ENCODE measurements at places on chromosomes 5 and 9.

- DNase-seq, result no peak
- no peak overlapping the region for H3K4me3 ChIP-seq
- H3K4me1 ChIP-seq, result no peaks in the 10 kb centered on the region
- H3K27me3 ChIP-seq, result no peaks in the 10 kb centered on the region
- no peaks in the 10 kb centered on the region for H3K36me3 ChIP-seq
Measured at GRCh38 chr5:78746021-78746770, 97.6 kb upstream of the LHFPL2 start.

GRCh38 chr9:123401879-123402513, 46.0 kb downstream of the CRB2 start:
- no peaks in the 10 kb centered on the region for H3K4me1 ChIP-seq
- H3K36me3 ChIP-seq, result no peaks in the 10 kb centered on the region
- no peaks in the 10 kb centered on the region for H3K27me3 ChIP-seq
- H3K27ac ChIP-seq, result no peak overlapping the region

DNA sequence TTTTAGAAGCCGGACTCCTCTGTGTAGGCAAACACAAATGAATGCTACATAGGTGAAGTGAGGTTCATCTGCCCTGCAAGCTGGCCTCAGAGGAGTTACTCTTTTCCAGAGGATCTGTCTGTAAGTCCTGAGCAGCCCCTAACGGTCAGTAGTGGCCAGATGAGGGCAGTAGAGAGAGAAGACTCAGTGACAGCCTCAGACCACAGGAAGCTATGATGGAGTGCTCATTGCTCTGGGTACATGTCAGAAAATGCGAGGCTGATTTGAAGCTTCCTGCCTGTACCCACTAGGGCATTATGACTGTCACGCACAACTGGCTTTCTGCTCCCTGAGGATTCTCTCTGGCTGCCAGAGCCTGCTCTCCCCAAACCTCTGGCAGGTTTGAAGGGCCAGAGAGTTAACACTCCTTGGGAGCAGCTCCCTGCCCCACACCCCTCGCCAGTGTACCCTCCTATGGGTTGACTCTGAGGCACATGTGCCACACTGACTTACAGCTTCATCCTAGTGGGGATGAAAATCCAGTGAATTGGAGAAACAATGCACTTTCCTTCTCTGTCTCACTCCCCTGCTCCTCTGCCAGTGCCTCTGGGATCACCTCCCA, 141.5 kb downstream of the GABRG2 start:
- H3K27me3 ChIP-seq, result no peaks in the 10 kb centered on the region
- H3K36me3 ChIP-seq, result no peaks in the 10 kb centered on the region
- H3K4me3 ChIP-seq, result no peak overlapping the region
- no peak overlapping the region for H3K27ac ChIP-seq

- no peak overlapping the region for H3K4me3 ChIP-seq
- H3K4me1 ChIP-seq, result no peaks in the 10 kb centered on the region
- no peaks in the 10 kb centered on the region for H3K36me3 ChIP-seq
- no peak overlapping the region for H3K27ac ChIP-seq
Measured at GRCh38 chr9:99092643-99093491, 12.0 kb upstream of the TGFBR1 start.

DNA sequence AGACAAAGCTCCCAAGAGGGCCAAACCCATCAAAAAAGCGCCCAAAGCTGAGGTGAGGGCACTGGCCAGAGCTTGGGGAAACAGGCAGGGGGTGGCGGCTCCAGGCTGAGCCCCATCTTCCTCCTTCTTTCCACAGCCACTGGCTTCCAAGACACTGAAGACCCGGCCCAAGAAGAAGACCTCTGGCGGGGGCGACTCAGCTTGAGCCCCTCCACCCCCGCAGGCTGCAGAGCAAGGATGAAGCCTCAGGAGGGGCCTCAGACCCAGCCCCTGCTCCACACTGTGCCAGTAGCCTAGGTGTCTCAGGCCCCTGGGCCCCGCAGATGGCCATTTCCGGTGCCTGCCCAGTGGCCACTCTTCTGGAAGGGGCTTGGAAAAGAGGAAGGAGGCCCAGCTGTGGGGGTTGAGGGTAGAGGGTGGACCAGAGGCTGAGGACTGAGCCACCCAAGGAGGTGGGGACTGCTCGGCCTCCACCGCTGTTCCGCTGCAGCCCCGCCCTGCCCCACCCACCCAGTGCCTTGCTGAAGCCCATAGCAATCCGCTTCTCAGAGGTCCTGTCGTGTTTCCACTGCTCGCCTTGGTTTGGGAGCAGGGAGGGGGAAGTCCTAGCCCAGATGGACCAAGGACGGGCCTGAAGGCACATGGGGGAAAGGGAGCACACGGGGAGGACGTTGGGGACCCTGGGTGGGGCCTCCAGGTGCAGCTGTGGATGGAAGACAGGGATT, 6.9 kb downstream of the REEP2 start:
- no peak overlapping the region for H3K27ac ChIP-seq
- H3K4me1 ChIP-seq, result peaks cover 4% of the 10 kb centered on the region
- H3K27me3 ChIP-seq, result no peaks in the 10 kb centered on the region

DNA sequence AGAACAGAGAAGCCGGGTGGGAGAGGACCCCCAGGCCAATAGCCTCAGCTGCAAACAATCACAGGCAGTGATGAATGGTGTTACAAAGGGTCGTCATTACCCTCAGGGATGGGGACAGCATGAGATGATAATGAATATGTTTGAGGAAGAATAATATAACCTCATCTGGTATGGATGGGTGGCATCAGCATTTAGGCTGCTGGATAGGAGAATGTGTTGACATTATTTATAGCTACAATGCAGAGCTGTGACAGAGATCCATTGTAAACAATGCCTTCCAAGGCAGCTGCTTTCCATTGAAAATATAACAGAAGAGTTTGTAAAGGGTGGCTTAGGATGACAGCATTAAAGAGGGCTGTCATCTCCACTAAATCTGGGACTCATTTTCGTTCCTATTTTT, 365.5 kb downstream of the KCNN2 start:
- H3K36me3 ChIP-seq, result no peaks in the 10 kb centered on the region
- no peaks in the 10 kb centered on the region for H3K27me3 ChIP-seq
- no peak overlapping the region for H3K4me3 ChIP-seq

GRCh38 chr5:116702776-116703175, 128.2 kb upstream of the SEMA6A start:
- no peaks in the 10 kb centered on the region for H3K27me3 ChIP-seq
- H3K36me3 ChIP-seq, result no peaks in the 10 kb centered on the region
- peak overlapping the region; percentile 31 for H3K27ac ChIP-seq

GRCh38 chr9:98838155-98838867, 30.8 kb downstream of the GALNT12 start:
- H3K4me3 ChIP-seq, result no peak overlapping the region
- no peaks in the 10 kb centered on the region for H3K27me3 ChIP-seq
- H3K4me1 ChIP-seq, result no peaks in the 10 kb centered on the region

- DNase-seq, result no peak
- no peaks in the 10 kb centered on the region for H3K27me3 ChIP-seq
- no peaks in the 10 kb centered on the region for H3K4me1 ChIP-seq
- H3K4me3 ChIP-seq, result no peak overlapping the region
- H3K27ac ChIP-seq, result no peak overlapping the region
Measured at GRCh38 chr5:18761801-18762200, 1127.5 kb downstream of the TAF11L14 start.

- H3K4me1 ChIP-seq, result peaks cover 35% of the 10 kb centered on the region
- no peaks in the 10 kb centered on the region for H3K27me3 ChIP-seq
- H3K4me3 ChIP-seq, result peak overlapping the region; percentile 45
- H3K36me3 ChIP-seq, result no peaks in the 10 kb centered on the region
Measured at GRCh38 chr5:89302102-89302891, 419.3 kb upstream of the MEF2C start.

DNA sequence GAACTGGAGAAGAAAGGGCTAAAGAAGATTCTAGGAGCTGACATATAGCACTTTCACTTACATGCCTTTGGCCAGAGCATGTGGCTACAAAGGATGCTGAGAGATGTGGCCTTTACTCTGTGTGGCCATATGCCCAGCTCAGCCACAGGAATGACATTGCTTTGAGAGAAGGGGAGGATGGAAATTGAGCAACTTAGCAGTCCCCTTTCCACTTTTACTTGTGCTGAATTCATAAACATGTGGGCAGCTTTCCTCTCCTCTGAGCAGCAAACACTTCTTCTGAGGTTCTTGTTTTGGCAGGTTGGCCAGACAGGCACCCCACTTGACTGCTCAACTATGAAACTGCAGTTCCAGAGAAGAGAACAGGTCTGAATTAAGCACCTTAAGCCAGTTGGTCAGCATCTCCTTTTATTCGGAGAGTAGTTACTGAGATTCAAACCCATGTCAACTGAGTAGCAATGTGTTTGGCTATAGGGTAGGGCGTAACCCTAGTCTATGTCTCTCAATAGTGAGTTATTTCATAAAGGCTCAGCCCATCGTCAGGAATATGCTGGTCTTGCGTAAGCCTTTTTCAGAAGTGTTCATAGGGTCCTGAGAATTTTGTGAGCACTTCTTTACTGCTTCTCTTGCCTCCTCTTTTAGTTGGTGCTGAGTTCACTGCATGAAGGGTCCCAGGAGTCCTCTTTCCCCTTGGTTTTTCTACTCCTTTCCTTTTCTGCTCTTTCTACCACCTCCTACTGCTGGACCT, 134.5 kb downstream of the PALM2AKAP2 start:
- no peaks in the 10 kb centered on the region for H3K27me3 ChIP-seq
- peak; percentile 71 for DNase-seq
- peak overlapping the region; percentile 71 for H3K27ac ChIP-seq
- H3K36me3 ChIP-seq, result no peaks in the 10 kb centered on the region

DNA sequence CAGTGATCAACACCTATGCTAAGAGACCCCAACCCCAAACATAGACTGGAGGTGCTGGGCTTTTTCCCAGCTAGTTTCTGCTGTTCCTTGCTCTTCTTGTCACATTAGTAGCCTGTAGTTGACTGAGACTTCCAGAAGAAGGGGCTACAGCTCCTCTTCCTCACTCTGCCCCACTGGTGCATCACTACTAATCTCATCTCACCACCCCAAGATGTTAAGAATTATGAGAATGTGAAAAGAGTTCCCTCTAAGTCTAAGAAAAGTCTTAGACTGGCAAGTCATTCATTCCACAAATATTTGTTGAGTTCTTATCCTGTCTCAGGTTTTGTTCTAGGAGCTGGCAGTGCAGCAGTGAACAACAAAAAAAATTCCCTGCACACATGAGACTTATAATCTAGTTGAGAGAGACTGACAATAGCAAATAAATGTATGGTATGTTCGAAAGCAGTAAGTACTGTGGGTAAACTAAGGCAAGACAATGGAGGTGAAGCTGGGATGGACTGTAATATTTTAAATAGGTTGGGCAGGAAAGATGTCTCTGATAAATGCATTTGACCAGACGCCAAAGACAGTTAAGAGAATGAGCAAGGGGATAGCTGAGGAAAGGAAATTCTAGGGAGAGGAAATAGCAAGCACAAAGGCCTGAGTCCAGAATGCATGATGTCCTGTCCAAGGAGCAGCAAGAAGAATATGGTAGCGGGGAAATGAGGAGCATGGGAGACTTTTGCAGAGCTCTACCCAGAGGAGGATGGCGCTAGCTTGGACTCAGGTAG, 92.3 kb downstream of the PTCD2 start:
- DNase-seq, result no peak
- no peaks in the 10 kb centered on the region for H3K27me3 ChIP-seq
- H3K4me3 ChIP-seq, result no peak overlapping the region

DNA sequence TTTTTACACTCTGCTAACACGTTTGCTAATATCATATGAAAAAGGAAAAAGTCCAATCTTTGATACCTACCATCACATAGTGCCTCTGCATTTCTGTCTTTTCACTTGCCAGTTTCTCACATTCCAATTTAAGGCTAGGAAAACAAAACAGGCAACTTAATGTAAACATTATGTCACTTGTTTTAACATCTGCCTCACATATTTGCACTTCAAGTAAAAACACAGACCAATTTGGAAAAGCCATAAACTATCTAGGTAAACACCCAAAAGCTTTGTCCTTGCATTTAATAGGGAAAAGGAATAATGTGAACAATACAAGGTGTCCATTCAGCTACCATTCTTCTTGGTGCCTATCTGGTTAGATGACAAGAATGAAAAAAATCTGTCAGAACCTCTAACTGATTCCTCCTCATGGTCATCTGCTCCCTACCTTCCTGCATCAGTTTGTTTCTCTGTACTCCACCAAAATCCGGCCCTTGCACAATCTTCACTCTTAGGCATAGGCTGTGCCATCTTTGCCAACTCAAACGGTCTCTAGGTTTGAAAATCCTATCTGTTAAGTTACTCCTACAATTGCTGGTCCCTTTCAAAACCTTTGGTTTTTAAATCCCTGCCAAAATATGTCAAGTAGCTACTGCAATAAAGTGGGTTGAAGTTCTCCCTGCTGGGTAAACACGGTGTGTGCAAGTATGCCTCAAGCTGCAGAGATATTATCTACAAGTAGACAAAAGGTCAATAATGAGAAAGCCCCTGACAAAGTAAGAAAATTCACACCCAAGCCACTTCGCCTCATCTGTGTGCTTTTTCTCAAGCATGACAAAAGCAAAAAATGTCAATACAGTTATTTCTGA, 3.4 kb downstream of the TLE1 start:
- DNase-seq, result no peak
- H3K27me3 ChIP-seq, result no peaks in the 10 kb centered on the region
- H3K27ac ChIP-seq, result no peak overlapping the region
- H3K4me1 ChIP-seq, result no peaks in the 10 kb centered on the region

DNA sequence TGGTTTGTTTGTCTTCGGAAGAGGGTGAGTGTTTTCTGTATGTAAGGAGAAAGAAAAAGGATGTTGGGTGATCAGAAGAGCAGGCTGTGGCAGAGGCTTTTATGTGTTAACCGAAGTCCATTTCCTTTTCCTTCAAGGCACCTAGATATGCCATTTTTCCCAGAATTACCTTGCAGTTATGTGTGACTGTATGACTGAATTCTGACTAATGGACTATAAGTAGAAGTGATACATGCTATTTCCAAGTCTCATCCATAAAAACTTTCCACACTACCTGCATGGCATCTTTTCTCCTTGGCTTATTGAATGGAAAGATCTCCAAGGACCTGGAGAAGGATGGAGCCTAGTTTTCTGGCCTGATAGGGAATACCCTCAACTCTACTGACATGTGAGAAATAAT, 10.6 kb upstream of the NDUFS4 start:
- no peak for DNase-seq
- no peak overlapping the region for H3K27ac ChIP-seq
- no peaks in the 10 kb centered on the region for H3K27me3 ChIP-seq
- no peak overlapping the region for H3K4me3 ChIP-seq

DNA sequence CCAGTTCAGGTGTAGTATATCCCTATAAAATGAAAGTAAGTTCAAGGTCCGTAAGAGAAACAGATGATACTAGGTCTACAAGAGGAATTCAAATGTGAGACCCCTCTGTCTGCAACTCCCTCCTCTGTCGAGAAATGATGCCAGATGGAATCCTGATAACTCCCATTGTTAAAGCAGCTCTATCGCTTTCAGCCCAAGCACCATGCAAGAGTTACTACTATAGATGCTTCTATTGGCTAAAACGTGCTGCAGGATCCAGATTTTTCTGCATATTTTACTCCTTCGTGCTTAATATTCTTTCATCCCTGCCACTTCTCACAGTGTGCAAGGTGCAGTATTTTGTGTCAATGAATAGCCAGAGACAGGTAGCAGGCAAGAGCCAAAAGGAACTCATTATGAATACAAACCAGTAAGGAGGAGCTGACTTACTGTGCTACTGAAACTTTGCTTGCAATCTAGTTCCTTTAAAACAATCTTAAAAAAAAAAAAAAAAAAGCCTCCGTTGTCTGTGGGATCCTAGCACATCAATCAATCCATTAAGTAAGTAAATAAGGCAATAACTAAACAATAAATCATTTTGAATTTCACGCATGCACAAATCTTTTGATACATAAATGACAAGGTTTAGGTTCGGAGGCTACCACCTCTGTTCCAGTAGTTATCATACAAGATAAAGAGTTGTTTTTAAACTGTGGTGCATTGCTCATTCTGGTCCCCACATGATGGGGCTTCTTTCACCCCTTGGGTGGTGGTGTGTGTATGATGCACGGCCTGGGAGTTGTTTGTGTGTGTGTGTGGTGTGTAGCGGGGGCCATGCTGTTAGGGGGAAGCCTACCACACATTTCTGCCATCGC, 151.1 kb upstream of the MPDZ start:
- H3K4me3 ChIP-seq, result no peak overlapping the region
- DNase-seq, result no peak
- H3K27ac ChIP-seq, result no peak overlapping the region
- H3K27me3 ChIP-seq, result no peaks in the 10 kb centered on the region
- H3K4me1 ChIP-seq, result no peaks in the 10 kb centered on the region

Data from GM12878 (cell line).